ENCODE measurements at places on chromosomes 2 and 18. TPM values are rescaled to one million over a fixed set of nuclear protein-coding genes. Genes with fewer than 3 reads are reported as not detected.

- DNase-seq = no peak
These were observed 155.7 kb upstream of the SH3BP4 start for GRCh38 chr2:234796045-234796591.

DNA sequence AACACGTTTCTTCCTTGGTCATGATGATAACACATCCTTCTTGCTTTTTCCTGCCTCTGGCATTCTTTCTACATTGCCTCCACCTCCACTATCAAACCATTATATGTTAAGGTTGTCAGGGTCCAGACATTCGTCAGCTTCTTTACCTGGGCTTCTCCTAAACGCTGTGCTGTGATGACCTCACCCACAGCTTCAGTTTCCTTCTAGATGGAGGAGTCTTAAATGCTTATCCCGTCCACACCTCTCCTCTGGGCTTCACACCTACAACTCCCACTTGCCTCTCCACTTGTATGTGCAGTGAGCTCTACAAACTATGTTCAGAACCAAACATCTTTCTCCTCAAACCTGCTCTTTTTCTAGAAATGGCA lies 666 bp upstream of the STAT1 start:
- no peak for DNase-seq

GRCh38 chr2:196160101-196160500 lies 11.3 kb downstream of the STK17B start:
- DNase-seq = no peak

DNA sequence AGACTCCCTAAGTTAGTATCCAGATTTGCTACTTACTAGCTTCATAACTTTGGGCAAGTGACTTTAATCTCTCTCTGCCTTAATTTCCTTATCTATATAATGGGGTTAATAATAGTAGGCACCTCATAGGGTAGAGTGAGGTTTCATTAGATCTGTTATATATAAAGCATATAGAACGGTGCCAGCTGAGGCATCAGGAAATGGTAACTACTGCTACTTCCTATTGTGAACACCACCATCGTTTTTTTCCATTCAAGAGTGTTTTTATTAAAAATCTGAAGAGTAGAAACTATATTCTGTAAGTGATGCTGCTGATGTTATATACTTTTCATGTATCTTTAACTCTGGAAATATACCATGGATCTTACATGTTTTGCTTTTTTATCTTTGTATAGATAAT lies 44.3 kb downstream of the MALT1 start:
- no peak for DNase-seq

CHRNA1 gene
- not detected for total RNA-seq

MRPL53 gene
- 47.1 TPM for total RNA-seq

GRCh38 chr2:215626812-215627281 lies 191.0 kb upstream of the FN1 start:
- no peak for DNase-seq

DNA sequence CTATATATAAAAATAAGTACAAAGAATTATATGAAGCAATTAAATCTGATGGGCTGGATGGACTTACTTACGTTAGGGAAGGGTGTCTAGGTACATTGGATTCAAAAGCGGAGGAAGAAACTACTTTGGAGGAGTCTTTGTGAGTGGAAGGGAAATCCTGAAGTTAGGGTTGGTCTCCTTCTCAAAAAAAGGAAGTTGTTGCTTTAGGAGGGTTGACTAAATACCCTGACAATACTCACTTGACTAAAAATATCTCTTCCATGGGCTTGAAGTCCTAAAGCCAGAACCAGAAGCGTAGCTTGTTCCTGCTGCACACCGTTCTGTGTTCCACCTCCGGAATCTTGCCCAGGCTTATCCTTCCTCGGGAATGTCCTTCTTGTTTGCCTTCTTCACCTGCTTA lies 143.3 kb upstream of the ZEB2 start:
- no peak for DNase-seq

CCDC93 gene
- total RNA-seq = 24.7 TPM

DNA sequence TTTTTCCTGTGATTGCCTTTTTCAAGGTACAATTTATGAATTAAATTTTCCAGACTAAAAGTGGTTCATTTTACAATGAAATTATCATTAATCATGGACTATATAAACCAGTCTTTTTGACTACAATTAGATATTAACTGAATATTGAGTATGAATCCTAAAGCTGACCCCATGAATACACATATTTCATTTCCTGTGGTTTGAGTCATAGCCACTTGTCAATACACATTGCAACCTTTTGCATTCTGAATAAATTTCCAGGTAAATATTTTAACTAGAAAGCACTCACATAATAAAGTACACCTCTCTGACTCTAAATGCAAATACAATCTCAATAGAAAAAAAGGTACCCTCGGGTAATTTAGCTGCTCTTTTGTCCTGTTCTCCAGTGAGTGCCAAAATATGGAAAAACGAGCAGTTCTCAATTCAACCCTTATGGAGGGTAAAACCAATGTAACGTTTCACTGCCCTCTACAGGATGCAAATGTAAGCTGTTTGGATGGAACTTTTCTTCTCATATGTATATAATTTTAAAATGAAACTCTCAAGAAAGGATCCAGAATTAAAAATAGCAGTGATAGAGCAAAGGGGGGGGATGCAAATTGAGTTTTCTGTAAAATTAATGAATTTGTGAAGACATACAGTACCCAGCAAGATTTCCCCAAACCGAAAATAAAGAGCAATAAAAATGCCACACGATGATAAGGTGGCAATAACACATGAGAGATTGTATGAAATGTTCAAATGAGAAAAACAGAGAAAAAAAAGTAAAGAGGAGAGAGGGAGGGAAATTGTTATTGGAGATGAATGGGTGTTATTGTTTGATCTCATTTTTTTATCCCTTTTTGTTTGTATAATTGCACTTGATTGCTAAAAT lies 1795.7 kb upstream of the PIK3C3 start:
- no peak for DNase-seq

GRCh38 chr18:53689886-53690285 lies 534.6 kb downstream of the MBD2 start:
- DNase-seq = no peak

CCDC141 gene
- total RNA-seq = 6.2 TPM

DNA sequence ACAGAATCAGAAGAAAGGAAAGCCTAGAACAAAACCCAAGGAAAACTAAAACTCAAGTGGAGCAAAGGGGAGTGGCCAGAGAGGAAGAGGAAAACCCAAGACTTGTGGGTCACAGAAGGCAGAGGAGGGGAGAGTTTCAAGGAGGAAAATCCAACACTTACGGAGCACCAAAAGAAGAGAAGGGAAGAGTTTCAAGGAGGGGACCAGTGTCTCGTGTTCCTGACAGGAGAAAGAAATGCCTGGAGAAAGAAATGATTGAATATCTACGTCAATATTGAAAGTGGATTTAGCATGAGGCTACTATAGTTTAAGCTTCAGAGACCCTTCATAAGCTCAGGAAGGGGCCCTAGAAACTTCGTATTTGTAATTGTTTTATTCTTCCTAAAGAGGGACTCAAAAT lies 1.4 kb upstream of the MFSD6 start:
- DNase-seq = no peak

TUBA3E gene
- not detected for total RNA-seq

CCL20 gene
- total RNA-seq = not detected

DNA sequence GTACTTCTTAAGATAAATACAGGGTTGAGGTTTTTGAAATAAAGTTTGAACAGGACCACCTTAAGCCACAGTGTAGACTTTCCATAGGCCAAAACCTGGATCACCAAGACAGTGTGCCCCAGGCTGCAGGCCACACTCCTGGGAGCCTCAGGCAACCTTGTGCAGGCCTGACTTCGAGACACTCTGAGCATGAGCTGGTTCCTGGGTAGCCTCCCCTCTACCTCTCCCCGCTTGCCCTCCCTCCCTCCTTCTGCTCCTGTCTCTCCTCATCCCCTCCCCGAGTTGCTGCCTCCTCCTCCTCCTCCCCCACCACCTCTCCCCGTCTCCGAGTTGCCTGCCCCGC lies 10.6 kb upstream of the PROC start:
- no peak for DNase-seq

ERICH2 gene
- 0.74 TPM for total RNA-seq

- DNase-seq = no peak
These were observed 172.5 kb downstream of the NBAS start for GRCh38 chr2:15388406-15389325.

DNA sequence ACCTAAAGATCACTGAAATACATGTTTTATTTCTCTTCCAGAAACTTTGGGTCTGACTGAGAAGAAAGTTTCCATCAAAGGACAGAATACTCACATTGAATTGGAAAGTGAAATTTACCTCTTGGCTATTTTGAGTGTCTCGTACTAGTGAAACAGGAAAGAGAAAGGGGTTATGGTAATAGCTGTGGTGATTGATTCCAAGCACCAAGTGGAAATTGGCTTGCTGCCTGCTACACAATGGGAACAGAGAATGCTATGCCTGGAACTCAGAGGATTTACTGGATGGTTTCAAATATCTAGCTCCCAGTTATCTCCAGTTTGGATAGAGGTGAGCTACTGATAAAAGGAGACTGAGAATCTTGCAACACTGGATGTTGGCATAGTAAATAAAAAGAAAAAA lies 492.8 kb upstream of the FSIP2 start:
- no peak for DNase-seq

DNA sequence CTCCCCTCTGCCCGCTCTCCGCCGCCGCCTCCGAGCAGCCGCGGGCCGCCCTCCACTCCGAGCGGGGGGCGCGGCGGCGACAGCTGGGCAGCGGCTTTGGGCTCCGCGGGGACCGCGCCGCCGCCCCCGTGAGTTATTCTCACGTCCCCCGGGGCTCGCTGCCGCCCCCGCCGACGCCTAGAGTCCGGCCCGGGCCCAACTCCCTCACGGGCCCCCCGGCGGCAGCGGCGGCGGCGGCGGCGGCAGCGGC lies 645 bp downstream of the MIB1 start:
- no peak for DNase-seq

DNA sequence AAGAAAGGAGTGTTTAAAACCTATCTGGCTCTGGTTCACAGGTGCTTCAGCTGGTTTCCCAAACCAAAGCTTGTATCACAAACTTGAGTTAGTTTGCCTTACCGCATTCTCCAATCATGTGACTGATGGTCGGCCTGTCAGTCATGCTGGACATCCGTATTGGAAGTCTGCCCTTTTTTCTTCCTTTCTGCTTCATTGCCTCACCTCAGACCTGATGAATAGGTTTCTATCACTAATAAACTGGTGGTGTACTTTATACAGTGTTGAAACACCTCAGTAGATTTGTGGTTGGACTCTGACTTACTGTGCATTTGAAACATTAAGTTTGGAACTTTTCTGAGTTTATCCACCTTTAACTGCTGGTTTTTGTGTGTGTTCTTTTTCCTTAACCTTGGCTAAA lies 84.1 kb downstream of the R3HDM1 start:
- no peak for DNase-seq

DNA sequence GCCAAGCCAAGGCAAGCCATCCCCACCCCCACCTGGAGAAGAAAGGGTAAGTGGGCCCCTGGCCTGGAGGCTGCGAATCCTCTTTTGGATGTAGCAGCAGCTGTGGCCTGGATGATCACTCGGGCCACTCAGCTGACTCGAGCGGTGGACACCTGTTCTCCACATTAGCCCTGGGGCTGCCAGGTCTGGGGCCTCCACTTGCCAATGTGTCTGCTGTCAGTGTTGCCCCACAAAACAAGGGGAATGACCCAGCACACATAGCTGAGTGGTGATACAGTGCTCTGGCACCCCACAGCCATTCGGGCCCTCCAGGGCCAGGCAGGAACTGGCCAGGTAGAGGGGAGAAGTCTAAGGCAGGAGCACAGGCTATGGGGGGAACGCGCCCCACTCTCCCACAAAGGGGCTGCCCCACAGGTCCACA lies 2.6 kb downstream of the STK25 start:
- no peak for DNase-seq

UPP2 gene
- not detected for total RNA-seq

MCEE gene
- total RNA-seq = 21.3 TPM

DNA sequence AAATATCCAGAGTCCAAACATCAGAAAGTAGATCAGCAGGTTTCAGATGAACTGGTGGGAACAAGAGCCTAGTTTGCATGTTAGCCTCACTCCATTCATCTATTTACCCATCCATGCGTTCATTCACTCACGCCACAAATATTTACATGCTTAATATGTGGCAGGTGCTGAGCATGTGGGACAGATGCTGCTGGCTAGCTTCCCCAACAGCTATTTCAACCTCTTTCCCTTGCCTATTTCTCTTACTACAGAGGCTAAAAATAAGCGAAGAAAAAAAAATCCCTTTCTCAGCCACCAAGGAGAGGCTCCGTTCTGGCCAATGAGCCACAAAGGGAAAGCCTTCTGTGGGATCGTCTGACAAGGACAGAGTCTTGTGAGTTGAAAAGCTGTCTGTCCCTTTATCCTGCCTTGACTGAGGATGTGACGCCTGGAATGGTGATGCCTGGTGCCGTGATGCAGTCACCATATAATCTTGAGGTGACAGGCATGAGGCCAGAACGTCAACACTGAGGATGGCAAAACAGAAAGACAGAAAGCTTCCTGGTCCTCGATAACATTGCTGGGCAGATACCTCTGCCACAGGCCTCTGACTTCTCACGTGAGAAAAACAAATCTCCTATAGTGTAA lies 78.2 kb downstream of the KCTD1 start:
- no peak for DNase-seq

DNA sequence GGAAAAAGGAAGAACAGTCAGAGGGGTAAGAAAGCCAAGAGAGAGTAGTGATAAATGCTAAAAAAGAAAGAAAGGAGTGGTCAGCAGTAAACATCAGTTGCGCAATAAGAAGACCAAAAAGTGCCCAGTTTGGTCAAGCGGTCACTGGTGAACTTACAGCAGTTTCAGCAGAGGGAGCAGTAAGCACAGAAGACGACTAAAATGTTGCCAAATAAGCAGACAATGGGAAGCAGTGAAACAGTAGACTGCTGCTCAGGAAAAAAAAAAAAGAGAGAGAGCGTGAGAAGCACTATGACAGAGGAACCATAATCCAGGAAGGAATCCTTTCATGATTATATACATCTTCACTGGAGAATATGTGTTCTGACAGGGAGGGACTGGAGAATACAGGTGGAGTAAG lies 45.8 kb downstream of the DNAJC10 start:
- DNase-seq = no peak

GRCh38 chr2:36805635-36806224 lies 109.2 kb downstream of the VIT start:
- DNase-seq = no peak

- DNase-seq = no peak
These were observed 400.2 kb upstream of the SPHKAP start for GRCh38 chr2:228581731-228582130.

CPO gene
- 0.32 TPM for total RNA-seq

DNA sequence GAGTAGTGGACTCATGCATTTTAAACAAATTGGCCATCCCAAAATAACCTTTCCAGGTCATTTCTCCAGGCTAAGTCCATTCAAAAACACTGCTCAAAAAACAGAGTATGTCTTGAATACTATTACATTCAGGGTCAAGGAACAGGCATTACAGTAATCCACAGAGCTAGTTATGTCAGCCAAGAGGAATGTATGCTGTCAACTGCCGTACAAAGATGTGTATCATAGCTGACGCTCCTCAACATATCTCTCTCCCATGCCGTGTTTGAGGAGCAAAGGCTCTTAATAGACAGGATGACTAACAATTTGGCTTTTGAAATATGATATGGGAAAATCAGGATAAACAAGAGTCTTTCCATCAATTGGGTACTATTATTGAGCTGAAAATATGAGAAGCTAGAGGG lies 68.8 kb upstream of the KCTD1 start:
- DNase-seq = no peak

All from posterior vena cava (tissue), 2 donors.